ENCODE measurements at places on chromosomes 11 and 22. TPM values are rescaled to one million over a fixed set of nuclear protein-coding genes. Genes with fewer than 3 reads are reported as not detected.

RNF26 gene
- total RNA-seq: 20.7 TPM

KCTD17 gene
- total RNA-seq: 40.1 TPM

FKBP2 gene
- 67.5 TPM for total RNA-seq

GRCh38 chr11:83014951-83015350 lies 56.7 kb downstream of the RAB30 start:
- DNase-seq: no peak

Data from mucosa of descending colon (tissue), 3 donors.